Left ventricle myocardium inferior (tissue), 1 donor: ENCODE measurements at places on chromosomes 12 and 14. TPM values are rescaled to one million over a fixed set of nuclear protein-coding genes. Genes with fewer than 3 reads are reported as not detected.

PLEKHH1 gene
- total RNA-seq, result 3.7 TPM

LRIG3 gene
- 4.5 TPM for total RNA-seq

FAIM2 gene
- total RNA-seq, result 7.4 TPM

SLC5A8 gene
- not detected for total RNA-seq

DNA sequence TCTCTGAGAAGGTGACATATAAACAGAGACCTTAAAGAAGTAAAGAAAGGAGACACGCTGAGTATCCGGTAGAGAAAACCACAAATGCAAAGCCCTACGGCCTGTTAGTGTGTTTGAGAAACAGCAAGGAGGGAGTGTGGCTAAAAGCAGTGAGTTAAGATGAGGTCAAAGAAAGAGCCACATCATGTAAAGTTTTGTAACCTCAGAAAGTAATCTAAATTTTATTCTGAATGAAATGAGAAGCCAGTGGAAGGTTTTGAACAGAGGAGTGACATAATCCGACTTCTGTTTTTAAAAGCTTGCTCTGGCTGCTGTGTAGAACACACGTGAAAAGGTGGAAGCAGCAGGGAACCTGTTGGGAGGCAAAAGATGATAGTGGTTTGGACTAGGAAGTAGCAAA is 32.6 kb downstream of the PPP2R5E start:
- H3K4me3 ChIP-seq, result no peak overlapping the region
- no peak overlapping the region for H3K27ac ChIP-seq
- peaks cover 24% of the 10 kb centered on the region for H3K4me1 ChIP-seq
- H3K27me3 ChIP-seq, result no peaks in the 10 kb centered on the region
- no peaks in the 10 kb centered on the region for H3K36me3 ChIP-seq

GRCh38 chr12:75439048-75439447 is 41.5 kb upstream of the GLIPR1 start:
- no peak overlapping the region for H3K4me3 ChIP-seq
- no peaks in the 10 kb centered on the region for H3K27me3 ChIP-seq
- no peaks in the 10 kb centered on the region for H3K36me3 ChIP-seq
- no peak for DNase-seq
- H3K4me1 ChIP-seq, result no peaks in the 10 kb centered on the region
- no peak overlapping the region for H3K27ac ChIP-seq

DNA sequence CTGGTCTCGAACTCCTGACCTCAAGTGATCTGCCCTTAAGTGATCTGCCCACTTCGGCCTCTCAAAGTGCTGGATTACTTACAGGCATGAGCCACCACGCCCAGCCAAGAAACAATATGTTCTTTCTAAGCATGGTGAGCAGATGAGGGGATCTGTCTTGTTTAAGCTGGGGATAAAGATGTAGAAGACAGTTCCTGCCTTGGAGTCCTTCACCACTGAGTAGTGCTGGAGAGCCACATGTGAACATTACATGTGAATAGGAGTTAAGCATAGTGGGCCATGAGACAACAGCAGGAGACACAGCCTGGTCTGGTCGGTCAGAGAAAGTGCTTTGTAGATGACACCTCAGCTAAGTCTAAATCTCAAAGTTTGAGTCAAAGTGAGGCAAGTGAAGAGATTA is 26.0 kb downstream of the TMBIM6 start:
- H3K4me1 ChIP-seq, result peaks cover 26% of the 10 kb centered on the region
- H3K27me3 ChIP-seq, result no peaks in the 10 kb centered on the region
- no peak overlapping the region for H3K27ac ChIP-seq
- no peak for DNase-seq
- no peak overlapping the region for H3K4me3 ChIP-seq
- H3K36me3 ChIP-seq, result peaks cover 28% of the 10 kb centered on the region

- no peaks in the 10 kb centered on the region for H3K36me3 ChIP-seq
- H3K27ac ChIP-seq, result no peak overlapping the region
- H3K27me3 ChIP-seq, result no peaks in the 10 kb centered on the region
- H3K4me3 ChIP-seq, result no peak overlapping the region
Observed at GRCh38 chr12:99772274-99772673, 124.7 kb downstream of the GARIN6 start.

DNA sequence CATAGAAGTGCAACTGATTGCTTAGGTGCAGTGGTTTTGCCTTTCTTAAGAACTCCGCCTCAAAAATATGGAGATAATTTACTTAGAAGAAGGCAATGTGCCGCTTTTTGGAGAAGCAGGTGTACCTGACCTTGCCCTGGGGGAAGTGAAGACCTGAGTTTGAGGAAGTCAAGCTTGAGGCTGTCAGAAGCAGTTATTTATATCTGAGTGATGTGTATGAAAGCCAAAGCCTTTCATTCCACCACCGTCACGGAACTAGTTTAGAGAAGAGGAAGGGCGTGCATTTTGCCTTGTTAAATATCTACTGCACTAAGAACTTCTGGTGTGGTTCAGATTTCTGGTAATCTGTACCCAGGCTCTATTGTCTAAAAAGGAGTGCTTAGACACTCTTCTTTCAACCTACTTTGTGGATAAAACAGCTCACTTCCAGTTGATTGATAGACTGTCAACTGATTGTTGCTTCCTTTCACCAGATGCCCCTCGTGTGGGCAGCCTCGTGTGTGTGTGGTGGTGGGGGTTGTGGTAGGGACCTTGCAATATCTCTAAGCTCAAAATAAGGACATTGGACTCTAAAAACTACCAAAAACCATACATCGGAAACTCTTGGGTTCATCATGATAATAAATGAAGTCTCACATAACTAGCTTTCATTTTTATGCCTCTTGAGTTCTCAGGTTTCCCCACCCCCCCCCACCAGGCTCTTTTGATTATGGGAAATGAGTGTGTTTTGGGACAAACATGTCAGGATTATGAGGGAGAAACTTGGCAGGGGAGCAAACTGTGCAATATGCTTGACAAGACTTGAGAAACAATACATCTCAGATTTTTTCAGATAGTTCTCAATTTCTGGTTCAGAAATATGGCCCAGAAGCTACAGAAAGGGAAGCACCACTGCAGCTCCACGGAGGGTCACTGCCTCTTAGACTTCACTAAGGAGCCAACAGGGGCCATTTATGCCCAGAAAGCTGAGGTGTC is 78.6 kb downstream of the ARF6 start:
- peaks cover 39% of the 10 kb centered on the region for H3K4me1 ChIP-seq
- no peaks in the 10 kb centered on the region for H3K27me3 ChIP-seq
- DNase-seq, result no peak
- no peaks in the 10 kb centered on the region for H3K36me3 ChIP-seq
- H3K27ac ChIP-seq, result peak overlapping the region; percentile 65
- no peak overlapping the region for H3K4me3 ChIP-seq

DNA sequence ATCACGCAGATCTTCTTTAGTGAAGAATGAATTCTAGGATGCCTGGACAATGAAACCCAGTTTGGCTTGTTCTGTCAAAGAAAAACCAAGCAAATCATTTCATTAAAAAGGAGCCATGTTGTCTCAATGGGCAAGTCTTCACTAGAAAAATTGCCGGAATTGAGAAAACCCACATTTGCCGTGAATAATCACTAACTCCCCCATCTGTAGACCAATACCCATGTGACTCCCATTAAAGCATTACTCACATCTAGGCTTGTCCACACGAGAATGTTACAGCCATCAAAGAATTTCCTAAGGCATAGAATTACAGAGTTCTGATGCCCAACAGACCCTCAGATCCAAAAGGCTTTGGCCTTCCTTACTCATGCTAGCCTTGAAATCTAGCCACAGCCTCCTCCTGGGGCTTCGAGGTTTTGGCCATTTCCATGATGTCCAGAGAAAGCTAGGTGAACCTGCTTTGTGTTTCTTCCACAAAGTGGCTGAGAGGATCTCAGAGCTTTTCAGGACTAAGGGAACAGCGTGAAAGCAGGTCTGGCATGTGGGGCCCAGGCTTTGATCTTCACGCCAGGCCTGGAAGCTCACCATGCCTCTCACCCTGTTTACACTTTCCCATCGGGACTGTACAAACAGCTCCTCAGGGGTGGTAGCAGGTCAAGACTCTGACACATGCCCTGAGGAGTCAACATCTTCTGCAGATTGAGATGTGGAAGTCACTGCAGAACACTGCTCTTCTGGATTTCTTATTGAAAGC is 12.1 kb downstream of the SLC7A8 start:
- H3K4me1 ChIP-seq, result peaks cover 27% of the 10 kb centered on the region
- no peak for DNase-seq
- H3K27ac ChIP-seq, result no peak overlapping the region
- no peaks in the 10 kb centered on the region for H3K27me3 ChIP-seq
- no peaks in the 10 kb centered on the region for H3K36me3 ChIP-seq
- H3K4me3 ChIP-seq, result no peak overlapping the region
